ENCODE measurements at places on chromosomes 4 and X. TPM values are rescaled to one million over a fixed set of nuclear protein-coding genes. Genes with fewer than 3 reads are reported as not detected.

Gene DIPK2B
- total RNA-seq: 286 TPM

Gene FABP2
- not detected for total RNA-seq

Gene COL4A6
- 10.5 TPM for total RNA-seq

Gene ALPK1
- total RNA-seq: 4.1 TPM

Gene GRIA3
- total RNA-seq: 0.51 TPM

Gene CSN1S1
- total RNA-seq: not detected

GRCh38 chrX:534804-535203 lies 95.8 kb upstream of the SHOX start:
- H3K36me3 ChIP-seq: peaks cover 22% of the 10 kb centered on the region
- H3K27ac ChIP-seq: no peak overlapping the region
- no peak overlapping the region for H3K4me3 ChIP-seq
- H3K27me3 ChIP-seq: peaks cover 5% of the 10 kb centered on the region
- no peaks in the 10 kb centered on the region for H3K4me1 ChIP-seq

DNA sequence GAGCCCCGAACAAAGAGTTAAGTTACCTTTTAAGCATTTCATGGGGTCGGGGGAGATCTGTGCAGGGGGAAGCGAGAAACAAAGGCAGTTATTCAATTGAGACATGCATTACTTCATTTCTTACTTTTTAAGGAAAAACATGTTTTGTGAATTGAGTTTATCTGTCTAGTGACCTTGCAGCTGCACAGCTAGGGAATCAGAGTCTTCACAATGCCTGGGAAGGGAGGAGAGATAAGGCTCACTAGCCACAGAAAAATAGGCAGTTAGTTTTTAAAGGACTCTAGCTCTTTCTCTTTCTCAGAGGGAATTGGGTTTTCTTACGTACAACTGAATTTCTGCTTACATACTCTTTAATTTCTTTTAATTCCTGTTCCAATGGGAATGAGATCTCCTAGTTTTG lies 26.2 kb upstream of the ZBTB33 start:
- no peaks in the 10 kb centered on the region for H3K36me3 ChIP-seq
- H3K4me3 ChIP-seq: no peak overlapping the region
- no peak for DNase-seq
- no peak overlapping the region for H3K27ac ChIP-seq

GRCh38 chr4:102247041-102247440 lies 98.2 kb downstream of the SLC39A8 start:
- peaks cover 9% of the 10 kb centered on the region for H3K4me1 ChIP-seq
- H3K27me3 ChIP-seq: peaks cover 4% of the 10 kb centered on the region
- no peak overlapping the region for H3K4me3 ChIP-seq
- DNase-seq: no peak

GRCh38 chrX:107506596-107507031 lies 57.2 kb downstream of the FRMPD3 start:
- H3K36me3 ChIP-seq: no peaks in the 10 kb centered on the region
- DNase-seq: no peak
- H3K4me3 ChIP-seq: no peak overlapping the region
- no peak overlapping the region for H3K27ac ChIP-seq
- H3K4me1 ChIP-seq: no peaks in the 10 kb centered on the region

GRCh38 chr4:521636-522330 lies 22.8 kb downstream of the PIGG start:
- DNase-seq: no peak
- H3K27me3 ChIP-seq: peaks cover 2% of the 10 kb centered on the region
- no peaks in the 10 kb centered on the region for H3K4me1 ChIP-seq
- H3K4me3 ChIP-seq: no peak overlapping the region
- no peak overlapping the region for H3K27ac ChIP-seq
- H3K36me3 ChIP-seq: peaks cover 55% of the 10 kb centered on the region

- no peak for DNase-seq
- H3K36me3 ChIP-seq: no peaks in the 10 kb centered on the region
- H3K27me3 ChIP-seq: peaks cover 2% of the 10 kb centered on the region
- H3K4me1 ChIP-seq: peaks cover 12% of the 10 kb centered on the region
Observed at GRCh38 chr4:27096142-27096824, 235.6 kb downstream of the STIM2 start.

DNA sequence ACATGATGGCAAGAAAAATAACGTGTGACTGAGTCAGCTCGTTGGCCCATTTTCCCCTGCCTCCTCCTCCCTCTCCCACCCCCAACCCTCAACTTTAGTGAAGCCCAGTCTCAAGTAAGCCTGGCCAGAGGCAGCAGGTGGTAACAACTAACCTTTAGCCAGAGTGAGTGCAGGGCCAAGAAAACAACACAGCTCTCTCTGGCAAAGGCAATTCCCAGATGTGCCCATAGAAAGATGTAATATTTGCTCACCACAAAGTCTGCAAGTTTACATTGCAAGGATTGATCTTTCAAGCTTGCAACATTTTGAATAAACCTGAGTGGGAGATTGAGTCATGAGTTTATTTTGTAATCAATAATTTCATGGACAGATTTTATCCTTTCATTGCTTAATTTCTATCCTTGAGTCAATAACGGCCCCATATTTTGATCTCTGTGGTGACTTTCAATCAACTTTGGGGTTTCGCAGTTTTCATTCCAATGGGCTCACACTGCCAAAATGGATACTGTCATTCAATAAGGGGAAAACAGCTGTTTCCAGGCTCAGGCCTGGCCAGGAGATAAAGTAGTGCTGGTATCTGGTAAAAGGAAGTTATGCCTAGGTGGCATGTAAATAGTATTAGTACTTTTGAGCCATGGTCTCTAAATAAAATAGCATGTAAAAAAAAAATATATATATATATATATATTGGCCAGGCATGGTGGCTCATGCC lies 130.7 kb upstream of the TMEM164 start:
- no peak overlapping the region for H3K27ac ChIP-seq
- H3K36me3 ChIP-seq: no peaks in the 10 kb centered on the region
- H3K4me3 ChIP-seq: no peak overlapping the region
- H3K4me1 ChIP-seq: peaks cover 5% of the 10 kb centered on the region
- DNase-seq: no peak

Data from endothelial cell (in vitro differentiated cells).